Daoy (cell line): ENCODE measurements at places on chromosomes 12 and 14.

- peak; percentile 9 for DNase-seq
Observed at GRCh38 chr12:48881686-48882314, 16.1 kb upstream of the RND1 start.

- no peak for DNase-seq
Observed at GRCh38 chr12:4282103-4282891, 8.7 kb downstream of the CCND2 start.

DNA sequence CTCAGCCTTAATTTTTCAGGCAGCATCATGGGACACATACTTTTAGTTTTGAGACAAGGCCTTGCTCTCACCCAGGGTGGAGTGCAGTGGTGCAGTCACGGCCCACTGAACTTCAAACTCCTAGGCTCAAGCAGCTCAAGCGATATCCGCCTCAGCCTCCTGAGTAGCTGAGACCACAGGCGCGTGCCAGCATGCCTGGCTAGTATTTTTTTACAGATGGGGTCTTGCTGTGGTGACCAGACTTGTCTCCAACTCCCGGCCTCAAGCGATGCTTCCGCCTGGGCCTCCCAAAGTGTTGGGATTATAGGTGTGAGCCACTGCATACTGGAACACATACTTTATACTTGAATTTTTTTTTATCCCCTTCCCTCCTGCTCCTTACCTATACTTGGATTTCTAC is 2.8 kb downstream of the RDH5 start:
- DNase-seq, result no peak

DNA sequence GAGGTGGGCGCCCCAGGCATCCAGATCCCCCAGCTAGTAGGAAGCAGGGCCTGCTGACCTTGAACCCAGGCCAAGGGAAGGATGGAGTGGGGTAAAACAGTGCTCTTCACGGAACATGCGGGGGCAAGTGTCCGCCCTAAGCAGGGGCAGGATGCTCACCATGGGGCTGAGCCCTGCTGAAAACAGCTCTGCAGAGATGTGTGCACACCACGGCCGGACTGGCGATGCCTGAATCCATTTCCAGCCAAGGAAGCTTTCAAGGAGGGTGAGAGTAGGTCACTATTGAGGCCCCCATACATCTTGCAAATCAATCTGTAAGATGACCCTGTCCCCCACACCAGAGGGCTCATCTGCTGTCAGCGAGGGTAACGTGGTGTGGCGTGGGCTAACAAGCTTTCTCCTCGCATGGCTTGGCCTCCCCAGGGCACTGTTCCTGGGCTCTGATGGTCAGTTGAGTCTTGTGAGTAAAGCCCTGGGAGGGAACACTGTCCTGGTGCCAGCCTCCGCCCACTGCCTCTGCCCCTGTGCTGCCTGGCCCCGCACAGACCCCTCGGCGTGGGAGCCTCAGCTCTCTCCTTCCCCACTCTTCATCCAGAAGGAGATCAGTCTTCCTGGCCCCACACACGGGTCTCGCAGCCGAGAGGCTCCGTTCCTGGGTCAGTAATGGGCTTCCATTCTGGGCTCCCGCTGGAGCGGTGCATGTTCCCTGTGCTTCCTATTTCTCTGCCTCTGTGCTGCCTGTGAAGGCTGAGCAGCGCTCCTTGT is 69.1 kb downstream of the CCDC92 start:
- DNase-seq, result no peak

- no peak for DNase-seq
Observed at GRCh38 chr12:130213249-130213648, 51.0 kb downstream of the FZD10 start.

- DNase-seq, result no peak
Observed at GRCh38 chr12:46965137-46965536, 114.3 kb upstream of the PCED1B start.

DNA sequence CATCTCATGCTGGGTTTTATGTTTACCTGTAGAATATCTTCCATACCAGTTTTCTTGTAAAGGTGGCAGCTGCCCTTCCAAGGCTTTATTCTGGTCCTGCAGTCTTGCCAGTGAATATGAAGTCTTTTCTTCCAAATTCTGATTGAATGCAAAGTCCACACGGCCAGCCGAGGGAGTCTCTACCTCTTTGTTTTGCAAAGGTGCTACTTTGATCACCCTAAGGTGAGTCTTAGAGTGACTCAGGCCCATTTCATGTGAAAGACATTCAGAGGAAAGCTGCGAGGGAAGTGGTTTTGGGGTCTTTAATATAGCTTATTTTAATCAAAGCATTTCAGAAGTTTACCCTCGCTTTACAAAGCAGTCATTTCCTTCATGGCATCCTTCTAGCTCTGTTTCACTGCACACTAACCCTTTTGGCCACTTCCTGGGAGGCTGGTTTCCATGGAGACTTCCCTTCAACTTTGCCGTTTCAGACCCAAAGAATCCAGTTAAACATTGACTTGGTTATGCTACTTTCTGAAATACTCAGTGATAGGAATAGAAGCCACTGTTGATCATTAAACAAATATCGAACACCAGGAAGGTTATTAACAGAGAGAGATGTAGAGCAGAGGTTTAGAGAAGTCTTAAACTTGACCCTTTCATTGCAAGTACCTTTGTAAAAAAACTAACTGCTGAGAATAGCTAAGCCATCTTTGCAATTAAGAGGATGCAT is at the start of gene CCDC198:
Gene CCDC198 (minus strand): TSS at position 391 of the 715 bp plus-strand sequence. CDS start 142 bp downstream, at position 249.
- DNase-seq, result peak; percentile 44

DNA sequence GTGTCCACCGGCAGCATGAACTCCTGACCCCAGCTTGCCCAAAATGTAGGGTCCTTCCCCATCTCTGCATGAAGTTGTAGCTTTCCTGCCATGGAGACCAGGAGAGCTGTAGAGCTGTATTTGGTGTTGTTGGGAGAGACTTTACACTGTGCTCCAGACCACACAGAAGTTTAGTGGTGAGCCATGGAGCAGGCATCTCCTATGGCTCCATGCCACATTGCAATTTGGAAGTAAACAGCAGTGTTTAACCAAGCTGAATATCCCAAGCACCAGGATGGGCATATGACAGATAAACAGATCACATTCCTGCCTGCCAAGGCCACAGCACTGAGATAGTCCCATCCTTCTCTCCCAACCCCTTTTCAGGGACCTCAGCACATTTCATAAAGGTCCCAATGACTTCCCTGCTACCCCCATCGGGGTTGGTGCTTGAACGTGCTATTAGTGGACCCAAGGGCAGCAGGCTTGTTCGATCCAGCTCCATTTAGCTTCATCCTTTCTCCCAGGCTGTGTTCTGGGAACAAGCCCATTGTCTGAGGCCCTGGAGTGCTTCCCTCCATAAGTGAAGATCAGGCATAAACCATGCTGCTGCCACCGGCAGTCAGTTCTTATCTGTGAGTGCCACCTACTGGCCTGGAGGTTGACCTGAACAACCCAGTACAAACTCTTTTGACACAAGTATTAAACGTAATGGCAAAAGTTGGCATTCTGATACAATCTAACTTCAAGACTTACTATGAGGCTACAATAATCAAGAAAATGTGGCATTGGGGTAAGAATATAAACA is 172.3 kb upstream of the ATXN7L3B start:
- peak; percentile 72 for DNase-seq

GRCh38 chr14:99352688-99353280 is 80.8 kb upstream of the BCL11B start:
- DNase-seq, result no peak

DNA sequence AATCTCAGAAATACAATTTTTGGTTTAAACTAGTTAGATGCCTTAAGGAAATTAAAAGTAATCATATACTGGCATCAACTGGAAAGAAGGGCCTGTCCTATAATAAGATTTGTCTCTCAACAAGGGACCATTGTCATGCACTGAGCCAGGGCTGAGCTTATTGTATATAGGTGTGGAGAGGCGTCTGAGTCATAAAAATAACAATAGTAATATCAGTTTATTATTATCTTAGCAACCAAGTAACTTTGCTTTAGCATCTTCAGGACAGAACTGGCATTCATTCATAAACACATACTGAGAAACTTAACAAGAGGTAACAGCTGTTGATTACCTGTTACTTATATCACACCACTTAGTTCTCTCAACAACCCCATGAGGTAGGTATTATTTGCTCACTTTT is 7.1 kb downstream of the KRT75 start:
- no peak for DNase-seq

GRCh38 chr14:90495357-90496276 is 98.8 kb downstream of the CALM1 start:
- DNase-seq, result peak; percentile 85

GRCh38 chr14:85634205-85634604 is 104.3 kb downstream of the FLRT2 start:
- DNase-seq, result no peak

GRCh38 chr12:117484901-117485300 is 123.5 kb upstream of the NOS1 start:
- no peak for DNase-seq

DNA sequence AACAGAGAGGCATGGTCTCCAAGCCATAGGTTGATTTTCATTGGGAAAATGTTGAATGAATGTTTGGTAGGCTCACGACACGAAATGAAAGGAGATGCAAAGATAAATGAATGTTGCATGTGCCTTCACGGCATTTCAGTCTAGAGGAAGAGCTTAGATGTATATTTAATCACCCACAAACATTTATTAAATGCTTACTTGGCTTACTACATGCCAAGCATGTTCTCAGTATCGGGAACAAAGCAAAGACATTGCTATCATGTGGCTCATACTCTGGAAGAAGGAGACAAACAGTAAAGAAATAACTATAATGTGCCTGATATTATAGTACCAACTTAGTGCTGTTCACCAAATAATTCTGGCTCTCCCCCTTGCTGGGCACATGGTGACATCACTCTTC is 133.5 kb downstream of the LLPH start:
- DNase-seq, result no peak

DNA sequence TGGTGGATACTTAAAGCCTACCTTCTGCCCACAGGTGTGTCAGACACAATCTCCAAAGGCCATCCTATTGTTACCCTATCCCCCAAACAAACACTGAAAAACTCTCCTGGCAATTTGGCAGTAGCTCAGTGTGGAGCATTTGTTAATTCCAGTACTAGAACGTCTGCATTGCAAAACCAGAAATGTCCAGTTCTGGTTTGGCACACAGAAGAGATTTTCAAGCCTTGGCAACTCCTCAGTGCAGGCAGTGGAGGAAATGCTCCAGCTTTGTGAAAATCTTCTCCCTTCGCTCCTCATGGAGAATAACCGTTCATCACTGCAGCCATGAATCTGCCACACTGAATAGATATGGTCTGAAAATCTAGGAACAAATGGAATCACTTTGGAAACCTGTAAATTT is 5.3 kb upstream of the SOCS2 start:
- no peak for DNase-seq

- DNase-seq, result no peak
Observed at GRCh38 chr12:7705846-7706245, 5.4 kb upstream of the DPPA3 start.

- no peak for DNase-seq
Observed at GRCh38 chr12:130200445-130200844, 38.2 kb downstream of the FZD10 start.

GRCh38 chr14:77036484-77037214 is 8.1 kb upstream of the IRF2BPL start:
- DNase-seq, result no peak

DNA sequence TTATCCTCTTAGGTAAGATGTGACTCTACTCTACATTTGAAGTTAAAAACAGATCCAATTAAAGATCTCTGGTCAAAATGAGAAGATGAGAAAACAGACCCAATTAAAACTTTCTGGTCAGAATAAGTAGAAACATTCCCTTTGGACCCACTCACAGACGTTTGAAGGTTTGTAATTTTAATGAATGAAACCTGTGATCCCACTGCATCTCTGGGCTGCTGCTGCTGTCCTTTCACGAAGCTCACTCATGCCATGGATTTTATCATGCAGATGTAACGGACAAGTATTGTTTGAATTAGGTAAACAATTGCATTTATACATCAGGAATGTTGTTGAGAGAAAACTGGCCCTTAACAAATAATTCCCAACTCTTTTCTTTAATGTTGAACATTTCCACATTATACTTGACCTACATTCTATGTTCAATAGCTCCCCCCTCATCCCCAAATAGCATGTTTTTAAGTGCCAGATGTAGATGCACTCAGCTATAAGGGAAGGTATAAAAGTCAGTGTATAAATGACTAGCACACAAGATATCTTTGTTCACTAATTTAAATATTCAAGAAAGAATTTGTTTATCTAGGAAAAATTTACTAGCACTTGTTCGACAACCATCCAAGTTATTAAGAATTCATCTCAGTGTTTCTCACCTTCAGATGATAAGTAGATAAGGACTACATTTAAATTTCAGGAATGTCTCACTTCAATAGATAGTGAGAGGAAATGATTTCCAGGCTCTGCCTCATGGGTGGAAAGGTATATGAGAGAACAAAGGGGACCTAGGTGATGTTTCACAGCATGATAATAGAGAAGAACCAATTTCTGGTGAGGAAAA is 202.3 kb upstream of the LMNTD1 start:
- DNase-seq, result no peak

DNA sequence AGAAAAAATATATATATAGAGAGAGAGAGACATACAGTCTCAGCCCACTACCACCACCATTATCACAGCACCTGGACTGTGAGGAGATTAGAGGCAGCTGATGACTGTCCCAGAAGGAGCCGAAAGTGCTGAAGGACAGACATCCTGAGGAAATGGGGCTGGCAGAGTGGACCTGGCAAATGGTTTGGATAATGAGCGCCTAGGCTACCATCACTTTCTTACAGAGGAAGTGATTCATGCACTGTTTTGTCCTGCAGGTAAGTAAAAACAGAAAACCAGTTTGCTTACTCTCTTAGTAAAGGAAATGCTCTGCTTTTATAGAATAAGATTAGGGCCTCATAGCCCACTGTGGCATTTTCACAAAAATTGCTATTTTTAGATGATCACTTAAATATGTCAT is 28.6 kb upstream of the DNM1L start:
- no peak for DNase-seq

DNA sequence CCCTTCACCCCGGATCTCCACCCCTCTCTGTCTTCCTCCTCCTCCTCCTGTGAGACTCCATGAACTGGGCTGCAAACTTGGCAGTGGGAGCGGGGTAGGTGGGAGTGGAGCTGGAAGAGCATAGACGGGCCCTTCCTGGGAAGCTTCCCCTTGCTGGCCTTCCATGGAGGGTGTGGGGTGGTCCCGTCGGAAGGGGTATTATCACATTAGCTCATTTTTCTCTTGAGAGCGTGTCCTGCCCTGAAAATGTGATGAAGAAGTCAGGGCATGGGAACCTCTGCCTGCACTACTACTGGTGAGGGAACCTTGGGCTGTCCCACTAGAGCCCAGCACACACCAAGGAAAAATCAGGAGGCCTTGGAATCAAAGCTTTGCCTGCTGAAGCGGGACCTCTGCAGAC is 66.5 kb downstream of the CACNA1C start:
- no peak for DNase-seq

GRCh38 chr14:50953502-50953901 is 9.2 kb upstream of the PYGL start:
- DNase-seq, result no peak
